ENCODE measurements at places on chromosomes 6 and 20. TPM values are rescaled to one million over a fixed set of nuclear protein-coding genes. Genes with fewer than 3 reads are reported as not detected.

Gene NOTCH4
- 1.2 TPM for total RNA-seq

Gene SPATS1
- total RNA-seq = not detected

Gene PPP1R16B
- total RNA-seq = 54.3 TPM

Gene UBD
- total RNA-seq = not detected

Gene DNAAF9
- total RNA-seq = 6.1 TPM

Gene TMEM200A
- total RNA-seq = 1.2 TPM

Gene FILIP1
- total RNA-seq = not detected

Gene DDAH2
- 7.4 TPM for total RNA-seq

Gene RSPH4A
- 0.44 TPM for total RNA-seq

Gene PACRG
- not detected for total RNA-seq

Gene GPR63
- 1.9 TPM for total RNA-seq

- DNase-seq = no peak
These were observed 191.6 kb upstream of the THBS2 start for GRCh38 chr6:169445227-169445626.

- no peak for DNase-seq
These were observed 172.1 kb downstream of the CDH4 start for GRCh38 chr20:61424011-61424627.

DNA sequence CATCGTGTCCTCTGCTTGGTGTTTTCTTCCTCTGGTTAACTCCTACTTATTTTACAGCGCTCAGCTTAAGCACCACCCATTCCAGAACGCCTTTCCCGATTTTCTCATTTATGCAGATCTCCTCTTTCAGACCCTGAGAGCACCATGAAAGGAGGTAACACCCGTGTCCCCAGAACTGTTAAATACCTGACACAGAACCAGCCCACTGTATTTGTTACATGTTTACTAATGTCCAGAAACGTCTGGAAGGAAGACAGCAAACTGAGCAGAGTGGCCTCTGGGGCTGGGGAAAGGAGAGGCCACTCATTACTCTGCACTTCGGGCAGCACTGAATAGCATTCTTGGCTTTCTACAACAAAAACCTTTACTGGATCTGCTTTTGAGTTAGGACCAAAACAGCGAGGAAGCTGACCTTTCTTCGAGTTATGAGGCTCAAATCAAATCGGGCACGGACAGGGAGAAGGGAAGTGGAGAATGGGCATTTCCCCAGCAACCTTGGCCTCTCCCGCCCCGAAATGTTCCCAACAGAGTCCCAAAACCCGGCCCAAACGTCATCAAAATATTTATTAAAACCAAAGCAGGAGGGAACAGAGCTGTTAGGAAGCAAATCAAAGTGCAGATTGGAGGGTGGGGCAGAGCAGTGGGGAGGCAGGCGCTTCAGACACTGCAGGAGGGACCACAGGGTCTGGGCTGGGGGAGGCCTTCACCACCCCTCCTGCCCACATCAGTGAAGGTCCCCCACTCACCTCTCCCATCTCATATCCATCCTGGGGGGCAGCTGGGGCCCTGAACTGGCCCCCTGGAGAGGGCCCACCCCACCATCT lies 1.1 kb upstream of the NECAB3 start:
- DNase-seq = no peak

GRCh38 chr6:120869397-120869796 lies 464.9 kb downstream of the TBC1D32 start:
- DNase-seq = no peak

- no peak for DNase-seq
These were observed 64.2 kb downstream of the SAMD3 start for GRCh38 chr6:130158548-130158947.

- no peak for DNase-seq
These were observed 81.2 kb downstream of the PLCB1 start for GRCh38 chr20:8213270-8213669.

- DNase-seq = no peak
These were observed 134.9 kb downstream of the PLCB1 start for GRCh38 chr20:8267009-8267408.

DNA sequence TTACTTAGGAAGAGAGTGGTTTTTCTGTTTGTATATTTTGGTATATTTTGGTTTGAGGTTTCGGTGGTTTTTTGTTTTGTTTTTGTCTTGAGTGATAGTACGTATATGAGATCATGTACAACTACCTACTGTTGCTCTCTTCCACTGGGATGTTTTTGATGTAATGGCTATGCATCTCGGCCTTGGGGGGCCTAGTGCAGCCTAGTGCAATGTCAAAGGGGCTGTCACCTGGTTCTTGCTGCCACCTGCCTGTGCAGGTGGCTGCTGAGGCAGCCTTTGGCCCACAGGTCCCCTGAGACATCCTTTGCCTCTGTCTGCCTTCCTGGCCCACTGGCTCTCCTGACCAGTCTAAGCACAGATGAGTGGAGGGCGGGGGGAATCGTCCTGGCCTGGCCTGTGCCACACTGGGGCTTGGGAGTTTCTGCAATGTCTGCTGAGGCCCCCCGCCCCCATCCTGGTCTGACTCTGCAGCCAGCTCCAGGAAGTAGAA lies 546.6 kb downstream of the CD83 start:
- peak; percentile 57 for DNase-seq

DNA sequence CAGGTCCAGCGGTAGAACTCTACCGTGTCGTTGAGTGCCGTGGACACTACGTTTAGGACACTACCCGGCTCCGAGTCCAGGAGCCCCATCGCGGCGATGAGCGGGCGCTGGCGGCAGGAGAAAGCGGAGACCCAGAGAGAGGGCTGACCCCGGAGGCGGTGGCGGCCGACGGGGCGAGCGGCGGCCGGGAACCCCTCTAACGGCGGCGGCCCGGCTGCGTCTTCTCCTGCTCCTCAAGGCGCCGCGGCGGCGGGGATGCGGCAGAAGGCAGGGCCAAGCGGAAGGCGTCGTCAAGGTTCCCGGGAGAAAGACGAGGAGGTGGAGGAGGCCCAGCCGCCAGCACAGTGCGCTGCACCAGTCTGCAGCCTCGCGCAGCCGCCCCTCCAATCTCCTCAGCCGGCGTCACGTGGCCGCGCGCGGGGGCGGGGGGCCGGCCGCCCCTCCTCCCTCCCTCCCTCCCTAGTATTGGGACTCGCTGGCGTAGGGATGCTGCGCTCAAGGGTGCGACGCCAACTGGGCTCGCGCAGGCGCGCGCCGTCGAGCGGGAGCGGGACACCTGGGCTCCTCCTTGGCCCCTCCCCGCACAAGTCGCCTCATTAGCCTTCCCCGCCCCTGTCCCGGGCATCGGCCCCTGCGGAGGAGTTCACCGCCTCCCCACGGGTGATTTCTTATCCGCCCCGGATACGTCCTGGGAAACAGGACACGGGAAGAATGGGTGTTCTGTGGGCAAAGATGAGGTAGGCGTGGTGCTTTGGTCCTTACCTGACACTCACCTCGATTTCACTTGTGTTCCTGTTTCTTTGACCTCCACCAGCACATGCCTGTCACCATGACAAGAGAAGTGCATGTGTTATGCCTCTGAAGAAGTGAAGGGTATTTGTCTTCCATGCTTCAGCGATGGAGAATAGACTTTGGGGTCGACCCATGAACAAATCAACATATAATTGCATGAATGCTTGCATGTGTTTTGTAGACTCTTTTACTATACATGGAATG lies at the start of gene ELOVL4:
ELOVL4 (minus strand) TSS at position 363 of the 996 bp plus-strand sequence; CDS start at position 89, 274 bp downstream.
- DNase-seq = peak; percentile 76

GRCh38 chr6:91043751-91044150 lies 456.9 kb upstream of the MAP3K7 start:
- DNase-seq = no peak

GRCh38 chr20:61874421-61875068 lies 191.1 kb downstream of the TAF4 start:
- no peak for DNase-seq

GRCh38 chr6:101482606-101483005 lies 89.1 kb downstream of the GRIK2 start:
- DNase-seq = no peak

DNA sequence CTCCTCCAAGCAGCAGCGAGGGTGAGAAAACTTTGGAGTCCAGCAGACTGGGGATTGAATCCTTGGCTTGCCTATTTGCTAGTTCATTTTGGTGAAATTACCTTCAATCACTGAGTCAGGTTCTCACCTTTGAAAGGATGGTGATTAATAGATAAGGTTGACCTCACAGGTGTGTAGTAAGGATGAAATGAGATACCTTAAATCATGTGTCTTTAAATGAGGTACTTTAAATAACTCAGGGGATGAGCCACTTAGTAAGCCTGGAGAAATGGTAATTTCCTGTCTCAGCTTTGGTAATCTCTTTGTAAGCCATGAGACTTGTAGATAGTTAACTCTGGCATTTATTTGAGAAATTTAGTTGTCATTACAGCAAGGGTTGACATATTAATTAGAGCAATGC lies 70.2 kb downstream of the TULP4 start:
- no peak for DNase-seq

GRCh38 chr6:73388433-73388799 lies 6.2 kb upstream of the DDX43 start:
- DNase-seq = no peak

DNA sequence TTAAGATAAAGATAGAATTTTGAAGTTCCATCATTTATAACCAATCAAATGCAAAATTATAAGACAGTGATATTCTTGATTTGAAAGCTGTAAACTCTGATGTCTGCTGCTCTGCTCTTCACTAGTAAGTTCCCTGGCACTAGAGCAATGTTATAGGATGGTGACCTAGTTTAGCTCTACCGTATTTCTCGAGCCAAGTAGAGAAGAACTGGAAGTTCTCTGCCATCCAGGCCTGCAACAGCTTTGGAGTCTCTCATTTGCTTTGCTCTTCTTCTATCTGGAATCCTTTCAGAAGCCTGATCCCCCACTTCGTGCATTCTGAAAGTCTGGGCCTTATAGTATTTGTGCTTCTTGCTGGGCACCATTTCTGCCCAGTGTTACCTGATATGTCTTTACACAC lies 100.3 kb downstream of the PLCB1 start:
- no peak for DNase-seq

Measured in CD4-positive, alpha-beta memory T cell (primary cell).